ENCODE measurements at places on chromosomes 5 and 9.

GRCh38 chr5:100772006-100772405 lies 131.1 kb downstream of the ST8SIA4 start:
- no peak for DNase-seq

GRCh38 chr9:98849563-98849962 lies 42.1 kb downstream of the GALNT12 start:
- DNase-seq, result no peak

DNA sequence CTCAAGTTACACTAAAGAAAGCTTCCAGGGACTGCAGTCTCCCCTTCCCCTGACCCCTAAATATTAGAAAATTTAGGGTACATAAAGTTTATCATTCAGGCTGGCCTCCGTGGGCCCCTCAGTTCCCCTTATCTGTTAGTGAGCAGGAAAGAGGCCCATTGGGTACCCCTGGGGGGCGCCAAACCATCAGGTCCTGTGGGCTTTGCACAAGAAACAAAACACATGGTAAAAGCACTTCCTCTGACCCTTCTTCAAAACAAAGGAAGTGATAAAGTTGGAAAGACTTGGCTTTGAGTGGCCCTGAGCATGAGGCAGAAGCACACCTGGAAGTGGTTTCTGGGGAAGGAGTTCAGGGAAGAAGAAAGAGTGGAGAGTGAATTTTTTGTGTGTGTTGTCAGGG lies 213.0 kb downstream of the SMARCA2 start:
- no peak for DNase-seq

GRCh38 chr5:2183154-2184025 lies 300.7 kb upstream of the IRX4 start:
- no peak for DNase-seq

GRCh38 chr9:115469841-115470240 lies 351.9 kb upstream of the TNC start:
- no peak for DNase-seq

- no peak for DNase-seq
Observed at GRCh38 chr5:159497221-159497620, 166.9 kb upstream of the IL12B start.

GRCh38 chr5:14779975-14780374 lies 91.6 kb downstream of the ANKH start:
- DNase-seq, result no peak

GRCh38 chr9:76433836-76434235 lies 25.1 kb upstream of the GCNT1 start:
- no peak for DNase-seq

- DNase-seq, result no peak
Observed at GRCh38 chr5:55960779-55961178, 34.0 kb downstream of the IL6ST start.

- no peak for DNase-seq
Observed at GRCh38 chr5:124195411-124195810, 551.0 kb downstream of the ZNF608 start.

GRCh38 chr9:95313010-95313498 lies 4.5 kb downstream of the FANCC start:
- no peak for DNase-seq

DNA sequence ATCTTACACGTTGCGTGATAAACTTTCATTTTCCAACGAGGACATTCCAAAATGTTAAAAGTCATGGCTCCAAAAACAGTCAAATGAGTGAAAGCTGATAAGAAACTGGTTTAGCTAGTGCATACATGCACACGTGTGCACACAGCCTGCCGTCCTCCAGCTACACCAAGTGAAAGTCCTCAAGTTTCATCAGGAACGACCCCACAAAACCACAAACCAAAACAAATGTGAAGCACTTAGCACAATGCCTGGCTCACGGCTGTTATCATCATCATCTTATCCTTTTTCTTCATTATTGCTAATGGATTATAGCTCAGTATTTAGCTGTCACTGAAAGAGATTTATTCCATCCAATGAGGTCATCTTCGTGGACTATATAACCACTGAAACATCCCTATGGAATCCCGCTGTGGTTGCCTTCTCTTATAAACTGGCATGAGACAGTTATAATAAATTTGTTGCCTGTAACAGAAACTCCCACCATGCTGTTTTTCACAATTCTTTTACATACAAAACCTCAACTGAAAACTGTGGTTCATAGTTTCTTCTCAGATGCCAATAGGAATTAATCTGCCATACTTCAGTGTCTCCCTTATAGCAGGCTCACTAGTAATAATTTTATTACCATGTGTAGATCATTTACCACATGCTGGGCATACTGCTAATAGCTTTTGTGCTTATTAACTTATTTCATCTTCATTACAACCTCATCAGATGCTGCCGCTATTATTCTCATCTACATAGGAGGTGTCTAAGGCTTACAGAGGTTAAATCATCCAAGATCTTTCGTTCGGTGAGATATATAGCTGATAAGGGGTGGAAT lies 56.1 kb downstream of the SAXO1 start:
- DNase-seq, result no peak

GRCh38 chr9:117869712-117870111 lies 165.5 kb downstream of the TLR4 start:
- DNase-seq, result no peak

GRCh38 chr5:7269591-7270274 lies 126.2 kb upstream of the ADCY2 start:
- DNase-seq, result no peak

DNA sequence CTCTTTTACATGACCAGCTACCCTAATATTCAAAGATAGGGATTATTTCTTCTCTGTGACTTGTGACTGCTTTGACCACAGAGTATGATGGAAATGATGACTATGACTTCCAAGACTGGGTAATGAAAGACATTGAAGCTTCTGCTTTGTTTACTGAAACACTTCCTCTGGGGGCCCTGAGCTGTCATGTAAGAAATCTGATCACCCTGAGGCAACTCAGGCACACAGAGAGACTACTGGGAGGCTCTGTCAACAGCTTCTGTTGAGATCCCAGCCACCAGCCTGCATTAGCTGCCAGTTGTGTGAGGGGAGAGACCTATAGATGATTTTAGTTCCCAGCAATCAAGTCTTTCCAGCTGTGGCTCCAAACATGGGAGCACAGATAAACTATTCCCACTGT lies 76.5 kb downstream of the KCTD16 start:
- no peak for DNase-seq
